ENCODE measurements at places on chromosomes 3 and 15.

DNA sequence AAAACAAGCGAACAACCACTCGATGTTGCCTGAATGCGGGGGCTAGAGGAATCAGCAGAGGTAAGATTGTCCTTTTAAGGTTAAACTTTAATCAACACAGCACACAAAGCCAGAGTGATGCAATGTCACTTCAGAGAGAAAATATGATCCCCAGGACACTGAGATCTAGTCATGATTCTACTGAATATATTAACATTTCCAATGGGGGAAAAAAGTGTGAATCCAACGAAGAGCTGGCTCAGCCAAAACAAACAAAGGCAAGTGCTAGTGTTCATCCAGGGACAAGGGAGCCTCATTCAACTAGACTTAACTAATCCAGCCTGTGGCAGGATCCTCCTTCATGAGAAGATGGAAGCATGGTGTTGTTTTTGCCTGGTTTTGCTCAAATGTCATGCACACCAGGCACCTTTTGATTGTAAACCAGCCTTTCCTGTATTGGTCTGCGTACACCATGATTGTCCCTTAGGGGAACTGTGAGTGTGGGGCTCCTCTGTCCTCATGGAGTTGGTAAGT is 35.8 kb downstream of the SCG5 start:
- DNase-seq = no peak

GRCh38 chr15:36422631-36423030 is 156.8 kb upstream of the CDIN1 start:
- DNase-seq = no peak

DNA sequence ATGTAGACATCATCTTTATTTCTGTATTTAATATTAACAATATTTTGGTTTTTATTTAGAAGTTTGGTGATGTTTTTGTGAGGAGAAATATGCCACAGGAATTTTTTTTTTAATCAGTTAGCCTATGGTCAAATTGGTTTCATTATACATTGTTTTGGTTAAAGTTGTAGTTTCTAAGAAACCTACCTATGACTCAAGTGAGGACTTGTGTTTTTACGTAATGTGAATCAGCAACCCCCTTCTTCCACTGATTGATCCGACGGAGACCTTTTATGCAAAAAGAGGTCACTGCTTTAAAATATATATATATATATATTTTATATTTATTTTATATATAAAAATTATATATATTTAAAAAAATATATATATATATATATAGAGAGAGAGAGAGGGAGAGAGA is 698.1 kb downstream of the FHIT start:
- no peak for DNase-seq

GRCh38 chr15:68559345-68560310 is 19.2 kb upstream of the CORO2B start:
- DNase-seq = peak; percentile 72

- DNase-seq = peak; percentile 10
Measured at GRCh38 chr15:67063689-67064606, 1.5 kb upstream of the SMAD3 start.

GRCh38 chr15:28272587-28272986 is 49.4 kb downstream of the HERC2 start:
- no peak for DNase-seq

DNA sequence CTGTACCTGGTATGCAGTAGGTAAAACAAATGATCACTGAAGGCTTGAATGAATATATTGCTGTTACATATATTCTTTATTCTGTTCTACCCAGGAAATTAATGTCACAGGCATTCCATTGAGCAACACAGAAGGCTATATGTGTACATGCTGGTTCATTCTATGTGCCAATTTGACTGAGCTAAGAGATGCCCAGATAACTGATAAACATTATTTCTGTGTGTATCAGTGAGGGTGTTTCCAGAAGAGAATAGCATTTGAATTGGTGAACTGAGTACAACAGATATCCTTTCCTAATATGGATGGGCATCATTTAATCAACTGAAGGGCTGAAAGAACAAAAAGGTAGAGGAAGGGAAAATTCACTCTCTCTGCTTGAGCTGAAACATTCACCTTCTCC is 886.8 kb downstream of the FHIT start:
- no peak for DNase-seq

- DNase-seq = no peak
Measured at GRCh38 chr15:37261685-37262084, 161.3 kb upstream of the MEIS2 start.

GRCh38 chr3:40719660-40720287 is 195.0 kb downstream of the ZNF621 start:
- no peak for DNase-seq

DNA sequence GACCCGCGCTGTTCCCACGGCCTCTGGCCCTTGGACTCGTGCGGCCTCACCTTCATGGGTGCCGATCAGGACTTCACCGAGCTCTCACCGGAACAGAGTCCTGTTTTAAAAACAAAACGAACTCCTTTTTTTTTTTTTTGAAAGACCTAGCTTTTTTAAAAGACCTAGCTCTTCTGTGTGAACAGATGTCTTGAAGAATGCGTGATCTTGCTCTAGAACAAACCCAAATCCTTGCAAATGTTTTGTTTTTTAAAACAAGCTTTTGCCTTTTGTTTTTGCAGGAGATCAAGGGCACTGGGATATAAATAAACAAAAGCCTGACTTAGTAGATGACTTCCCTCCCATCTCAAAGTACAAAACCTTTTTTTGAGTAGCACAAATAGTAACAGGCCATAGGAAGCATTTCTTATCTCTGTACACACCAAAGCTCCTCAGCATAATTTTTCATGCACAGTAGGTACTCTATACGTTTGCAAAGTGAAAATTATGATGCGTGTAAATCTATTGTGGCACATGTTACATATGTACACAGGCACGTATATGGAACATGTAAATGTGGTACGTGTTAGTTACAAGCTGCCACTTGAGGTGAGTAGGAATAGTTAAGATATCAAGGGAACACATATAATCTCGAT is 1.1 kb upstream of the MSL2 start:
- DNase-seq = no peak

DNA sequence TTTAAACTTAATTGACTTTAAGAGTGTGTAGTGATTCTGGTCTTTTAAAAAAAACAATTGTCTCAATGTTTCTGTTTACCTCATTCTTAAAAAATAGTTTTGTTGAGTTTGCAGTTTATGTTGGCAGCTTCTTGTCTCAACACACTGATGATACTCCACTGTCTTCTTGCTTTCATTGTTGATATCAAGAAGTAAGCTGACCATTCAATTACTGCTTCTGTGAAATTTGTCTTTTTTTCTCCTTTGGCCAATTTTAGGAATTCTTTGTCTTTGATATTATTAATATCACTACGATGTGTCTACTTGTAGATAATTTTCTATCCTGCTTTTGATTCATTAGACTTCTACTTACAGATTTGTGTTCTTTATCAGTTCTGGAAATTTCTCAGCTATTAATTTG is 31.4 kb downstream of the PAK2 start:
- no peak for DNase-seq

GRCh38 chr3:42730294-42730693 is 27.7 kb upstream of the HHATL start:
- DNase-seq = no peak

DNA sequence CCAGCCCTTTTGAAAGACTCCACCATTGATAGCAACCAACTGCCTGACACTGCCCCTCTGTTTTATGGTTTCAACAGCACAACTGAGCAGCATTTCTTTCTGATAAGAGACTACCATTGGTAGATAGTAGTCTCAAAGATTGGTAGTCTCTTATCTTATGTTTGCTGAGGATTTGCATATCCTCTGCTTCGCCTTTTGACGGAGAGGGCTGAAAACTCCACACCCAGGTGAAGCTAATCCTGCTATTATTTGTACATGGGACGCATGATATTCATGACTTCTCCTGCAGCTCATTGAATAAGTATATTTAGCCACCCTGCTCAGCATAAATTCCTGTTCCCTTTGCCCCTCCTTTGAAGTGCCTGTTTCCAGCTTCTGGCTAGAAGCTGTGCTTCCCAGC is 119.4 kb upstream of the STRIT1 start:
- no peak for DNase-seq

- DNase-seq = peak; percentile 56
Measured at GRCh38 chr3:30347679-30348216, 258.7 kb upstream of the TGFBR2 start.

GRCh38 chr3:86815880-86816279 is 175.1 kb downstream of the VGLL3 start:
- DNase-seq = no peak

GRCh38 chr15:90840954-90841353 is 27.4 kb upstream of the FURIN start:
- DNase-seq = no peak

- DNase-seq = no peak
Measured at GRCh38 chr3:194637066-194637465, 3.8 kb upstream of the TMEM44 start.

DNA sequence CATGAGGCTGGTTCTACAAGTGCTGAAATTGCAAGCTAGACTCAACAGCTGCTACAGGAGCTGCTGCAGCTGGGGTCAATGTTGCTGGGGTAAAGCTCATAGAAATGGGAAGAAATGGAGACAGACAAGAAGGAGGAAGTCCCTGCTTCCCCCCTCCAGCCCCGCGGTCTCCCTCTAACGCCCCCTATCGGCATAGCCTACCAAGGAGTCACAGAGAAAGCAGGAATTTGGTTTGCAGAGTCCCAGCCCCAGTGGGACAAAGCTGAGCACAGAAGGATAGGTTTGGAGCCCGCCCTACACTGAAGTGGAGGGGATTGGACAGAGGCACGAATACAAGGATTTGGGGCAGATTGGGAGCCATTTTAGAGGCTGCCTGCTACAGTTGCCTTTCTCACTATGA is 176.9 kb upstream of the ANKRD28 start:
- no peak for DNase-seq

DNA sequence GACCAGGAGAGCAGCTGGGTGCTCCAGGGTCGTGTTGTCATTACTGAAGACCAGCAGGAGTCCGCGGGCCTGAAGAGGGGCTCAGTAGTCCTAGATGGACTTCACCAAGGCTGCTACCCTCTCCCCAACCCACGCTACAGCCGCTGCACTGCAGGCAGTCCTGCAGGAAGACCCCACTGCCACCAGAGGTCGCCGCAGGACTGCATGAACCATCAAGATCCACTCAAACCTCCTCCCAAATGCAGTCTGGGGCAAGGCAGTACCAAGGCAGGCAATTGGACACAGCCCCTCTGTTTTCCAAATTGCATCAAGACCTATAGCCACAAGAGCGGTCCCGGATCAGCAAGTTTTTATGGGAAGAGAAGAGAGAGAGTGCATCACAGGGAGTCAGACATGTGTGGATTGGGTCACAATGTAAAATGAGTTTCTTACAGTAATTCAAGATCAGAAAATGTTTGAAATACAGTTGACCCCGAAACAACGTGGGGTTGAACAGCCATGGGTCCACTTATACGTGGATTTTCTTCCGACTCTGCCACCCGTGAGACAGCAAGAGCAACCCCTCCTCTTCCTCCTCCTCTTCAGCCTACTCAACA is 46.7 kb downstream of the DZIP1L start:
- peak; percentile 83 for DNase-seq

- peak; percentile 38 for DNase-seq
Measured at GRCh38 chr15:62742409-62743171, 300.0 kb upstream of the TPM1 start.

- peak; percentile 51 for DNase-seq
Measured at GRCh38 chr3:184261270-184261853, at the start of gene CAMK2N2. Gene CAMK2N2 (minus strand): TSS chr3:184261553. CDS start chr3:184261285, 268 bp downstream.

DNA sequence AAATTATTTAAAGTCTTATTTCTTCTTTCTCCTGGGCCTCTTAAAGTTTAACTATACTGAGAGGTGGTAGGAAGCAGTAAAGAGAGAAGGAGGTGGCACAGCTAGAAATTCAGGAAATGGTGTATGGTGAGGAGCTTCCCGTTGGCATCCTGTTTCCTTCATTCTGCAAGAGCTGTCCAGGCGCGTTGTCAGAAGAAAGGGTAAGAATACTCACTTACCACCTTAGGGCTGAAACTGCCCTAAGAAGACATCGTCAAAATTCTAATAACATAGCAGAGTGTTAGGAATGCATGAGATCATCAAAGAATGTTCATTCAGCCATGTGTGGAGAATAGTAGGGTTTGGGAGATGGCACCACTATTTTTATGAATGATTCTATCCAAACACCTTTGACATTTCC is 699.6 kb downstream of the MCTP2 start:
- no peak for DNase-seq

DNA sequence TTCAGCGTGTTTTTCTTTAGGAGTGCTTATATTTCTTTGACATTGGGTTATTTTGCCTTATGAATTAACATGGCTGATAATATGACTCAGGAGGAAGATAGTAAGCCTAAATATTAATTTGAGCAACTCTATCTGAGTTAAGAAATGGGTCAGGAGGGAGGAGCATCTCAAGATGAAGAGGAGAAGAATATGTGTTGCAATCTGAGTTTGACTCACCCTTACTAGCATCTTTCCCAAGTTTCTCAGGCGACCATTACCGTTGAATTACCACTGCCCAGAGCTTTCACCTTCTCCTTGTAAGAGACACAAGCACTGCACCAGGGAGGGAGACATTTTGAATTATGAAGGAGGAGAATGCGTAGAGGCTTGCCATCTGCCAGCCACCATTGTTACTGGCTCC is 138.3 kb upstream of the MYRIP start:
- no peak for DNase-seq

GRCh38 chr3:157119369-157119951 is 40.5 kb downstream of the CCNL1 start:
- peak; percentile 54 for DNase-seq

- no peak for DNase-seq
Measured at GRCh38 chr3:79085171-79085570, 682.6 kb downstream of the ROBO1 start.

DNA sequence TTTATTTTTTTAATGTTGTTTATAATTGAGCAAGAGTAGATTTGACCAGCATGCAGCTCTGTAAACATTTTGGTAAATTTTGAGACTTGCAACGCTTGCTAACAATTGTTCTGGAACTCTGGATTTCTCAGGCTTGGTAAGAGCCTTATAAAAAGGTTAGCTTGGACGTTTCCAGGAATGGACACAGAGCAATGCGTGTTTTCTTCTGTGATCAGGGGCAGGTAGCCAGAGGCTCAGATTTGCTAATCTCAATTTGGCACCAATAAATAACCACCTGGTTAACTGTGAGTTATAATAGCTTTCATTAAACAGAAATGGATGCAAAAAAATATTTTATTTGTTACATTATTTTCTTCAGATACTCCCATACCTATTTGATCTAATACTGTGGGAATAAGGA is 39.8 kb downstream of the CADM2 start:
- DNase-seq = no peak

GRCh38 chr3:18024715-18025114 is 282.3 kb upstream of the TBC1D5 start:
- DNase-seq = no peak

GRCh38 chr15:73932381-73933191 is 6.3 kb downstream of the LOXL1 start:
- no peak for DNase-seq

- no peak for DNase-seq
Measured at GRCh38 chr3:126147147-126147931, 33.0 kb downstream of the ALDH1L1 start.

GRCh38 chr3:108472001-108472591 is 38.3 kb downstream of the MYH15 start:
- no peak for DNase-seq

Measured in activated CD4-positive, alpha-beta T cell treated with anti-CD3 and anti-CD28 coated beads, Interleukin-2, amount 10 ng/mL, durations not matched to agents 7 days and 5 days (primary cell).